Small intestine (tissue), 16 donors: ENCODE measurements at places on chromosomes 7 and 10. TPM values are rescaled to one million over a fixed set of nuclear protein-coding genes. Genes with fewer than 3 reads are reported as not detected.

The ASB4 gene
- not detected for polyA plus RNA-seq

The FGL2 gene
- polyA plus RNA-seq = 21.6 TPM

The TYW1B gene
- 1.1 TPM for polyA plus RNA-seq

The MCU gene
- 70.4 TPM for polyA plus RNA-seq

The BPGM gene
- 15.4 TPM for polyA plus RNA-seq

The NPC1L1 gene
- polyA plus RNA-seq = 108 TPM

DNA sequence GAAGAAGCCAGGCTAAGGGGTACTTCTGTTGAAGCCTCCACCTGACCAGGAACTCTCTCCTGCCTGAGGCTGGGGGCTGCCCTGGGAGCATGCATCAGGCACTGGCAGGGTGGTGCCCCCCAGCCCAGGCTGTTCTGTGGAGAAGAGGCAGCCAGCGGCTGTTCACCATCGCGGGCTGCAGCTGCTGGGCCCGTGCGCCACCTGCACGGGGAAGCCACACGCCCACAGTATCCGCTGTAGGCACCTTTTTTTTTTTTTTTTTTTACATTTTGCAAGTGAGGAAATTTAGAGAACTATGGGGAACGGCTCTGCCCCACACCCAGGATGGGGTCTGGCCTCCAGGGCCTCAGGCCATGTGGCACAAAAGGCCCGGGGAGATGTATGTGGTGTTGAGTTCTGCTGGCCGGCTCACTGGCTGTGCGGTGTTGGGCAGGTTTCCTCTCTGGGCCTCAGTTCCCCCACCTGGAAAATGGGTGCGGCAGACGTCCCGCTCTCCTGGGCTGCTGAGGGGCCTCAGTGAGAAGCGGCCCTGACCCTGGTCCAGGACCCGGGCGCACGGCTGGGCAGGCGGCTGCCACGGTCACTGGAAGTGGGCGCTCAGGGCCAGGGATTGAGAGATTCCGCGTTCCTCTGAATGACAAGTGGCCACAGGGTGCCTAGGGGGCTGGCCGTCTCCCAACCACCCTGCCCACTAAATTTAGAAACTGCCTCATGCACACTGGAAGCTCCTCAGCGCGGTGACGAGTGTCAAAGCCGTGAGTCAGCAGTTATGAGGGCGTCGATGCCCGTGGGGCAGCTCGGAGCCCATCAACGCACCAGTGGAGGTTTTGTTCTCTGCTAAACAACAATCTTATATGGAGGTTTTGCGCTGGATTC is 8.8 kb upstream of the INTS1 start:
- H3K27ac ChIP-seq = no peak overlapping the region
- H3K4me1 ChIP-seq = no peaks in the 10 kb centered on the region
- H3K4me3 ChIP-seq = no peak overlapping the region
- DNase-seq = no peak

GRCh38 chr7:128385988-128386925 is 23.5 kb downstream of the IMPDH1 start:
- H3K4me3 ChIP-seq = no peak overlapping the region
- H3K27me3 ChIP-seq = no peaks in the 10 kb centered on the region
- no peaks in the 10 kb centered on the region for H3K36me3 ChIP-seq
- no peak overlapping the region for H3K27ac ChIP-seq
- H3K4me1 ChIP-seq = no peaks in the 10 kb centered on the region

DNA sequence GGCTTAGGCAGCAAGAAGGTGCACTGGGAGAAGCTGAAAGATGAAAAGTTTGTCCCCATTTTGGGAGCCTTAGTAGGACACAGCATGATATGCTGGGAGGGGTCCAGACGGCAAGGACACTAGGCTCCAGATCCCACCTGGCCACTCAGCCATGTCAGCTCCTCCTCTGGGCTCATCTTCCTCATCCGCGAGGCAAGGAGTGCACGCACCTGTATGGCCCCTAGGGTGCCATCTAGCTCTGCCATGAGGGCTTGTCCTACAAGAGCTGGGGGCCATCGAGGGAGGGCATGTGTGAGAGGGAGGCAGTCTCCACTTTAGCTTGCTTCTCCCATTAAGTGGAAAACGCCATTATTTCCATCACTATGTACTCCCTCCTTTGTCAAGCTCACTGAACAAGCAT is 136.2 kb upstream of the ADAM12 start:
- H3K4me1 ChIP-seq = no peaks in the 10 kb centered on the region
- no peak for DNase-seq
- H3K27me3 ChIP-seq = no peaks in the 10 kb centered on the region
- no peaks in the 10 kb centered on the region for H3K36me3 ChIP-seq
- H3K4me3 ChIP-seq = no peak overlapping the region
- H3K27ac ChIP-seq = no peak overlapping the region

DNA sequence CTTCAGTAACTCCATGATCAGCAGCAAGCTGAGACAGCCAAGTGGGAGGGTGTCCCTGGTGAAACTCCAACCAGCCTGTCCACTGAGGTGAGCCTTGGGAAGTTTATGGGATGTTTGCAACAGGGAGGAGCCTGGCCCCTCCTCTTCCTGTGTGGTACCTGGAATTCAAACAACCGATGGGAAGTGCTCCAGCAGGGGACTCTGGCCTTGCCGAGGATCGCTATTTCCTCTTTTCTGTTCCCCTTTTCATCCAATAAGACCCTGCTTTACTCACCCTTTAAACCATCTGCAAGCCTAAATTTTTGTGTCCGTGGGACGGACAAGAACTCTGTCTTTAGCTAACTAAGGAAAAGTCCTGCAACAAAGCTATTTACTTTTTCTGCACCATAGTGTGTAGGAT is 491.1 kb upstream of the ZMIZ1 start:
- no peaks in the 10 kb centered on the region for H3K36me3 ChIP-seq
- H3K4me1 ChIP-seq = no peaks in the 10 kb centered on the region
- no peaks in the 10 kb centered on the region for H3K27me3 ChIP-seq
- no peak overlapping the region for H3K4me3 ChIP-seq

DNA sequence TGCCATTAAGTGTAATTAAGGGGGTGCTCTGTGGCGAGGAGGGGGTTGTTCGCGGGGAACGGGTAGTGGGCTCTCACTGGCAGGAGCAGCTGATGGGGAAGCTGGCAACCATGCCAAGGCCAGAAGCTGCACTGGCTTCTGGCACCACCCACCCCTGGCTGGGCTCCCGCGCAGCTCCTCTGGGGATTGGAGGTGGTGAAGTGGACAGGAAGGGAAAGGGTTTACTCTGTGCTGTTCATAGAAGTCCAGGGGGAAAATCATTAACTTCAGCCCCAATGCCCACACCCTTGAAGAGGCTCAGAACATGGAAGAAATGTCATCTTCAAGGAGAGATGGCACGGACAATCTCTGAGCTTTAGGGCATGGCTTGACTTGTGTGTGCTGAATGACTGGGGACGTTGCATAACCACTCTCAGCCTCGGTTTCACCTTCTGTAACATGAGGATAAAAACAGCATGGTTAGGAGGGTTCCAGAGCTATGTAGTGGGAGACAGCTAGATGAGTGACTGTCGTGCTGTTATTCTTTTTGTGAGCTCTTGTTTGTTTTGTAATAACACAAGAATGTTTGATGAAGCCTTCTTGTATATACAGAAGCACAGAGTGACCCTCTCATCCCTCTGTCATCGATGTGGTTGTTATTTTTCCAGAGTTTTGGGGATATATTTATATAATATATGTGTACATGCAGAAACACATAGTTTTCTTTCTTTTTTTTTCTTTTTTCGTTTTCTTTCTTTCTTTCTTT is 29.9 kb downstream of the KAZALD1 start:
- no peaks in the 10 kb centered on the region for H3K4me1 ChIP-seq
- H3K36me3 ChIP-seq = no peaks in the 10 kb centered on the region
- no peak for DNase-seq
- H3K4me3 ChIP-seq = no peak overlapping the region
- peaks cover 71% of the 10 kb centered on the region for H3K27me3 ChIP-seq
- H3K27ac ChIP-seq = no peak overlapping the region

GRCh38 chr10:2340831-2341647 is 603.7 kb upstream of the ADARB2 start:
- no peaks in the 10 kb centered on the region for H3K4me1 ChIP-seq
- H3K36me3 ChIP-seq = no peaks in the 10 kb centered on the region
- no peaks in the 10 kb centered on the region for H3K27me3 ChIP-seq
- DNase-seq = no peak
- no peak overlapping the region for H3K27ac ChIP-seq

DNA sequence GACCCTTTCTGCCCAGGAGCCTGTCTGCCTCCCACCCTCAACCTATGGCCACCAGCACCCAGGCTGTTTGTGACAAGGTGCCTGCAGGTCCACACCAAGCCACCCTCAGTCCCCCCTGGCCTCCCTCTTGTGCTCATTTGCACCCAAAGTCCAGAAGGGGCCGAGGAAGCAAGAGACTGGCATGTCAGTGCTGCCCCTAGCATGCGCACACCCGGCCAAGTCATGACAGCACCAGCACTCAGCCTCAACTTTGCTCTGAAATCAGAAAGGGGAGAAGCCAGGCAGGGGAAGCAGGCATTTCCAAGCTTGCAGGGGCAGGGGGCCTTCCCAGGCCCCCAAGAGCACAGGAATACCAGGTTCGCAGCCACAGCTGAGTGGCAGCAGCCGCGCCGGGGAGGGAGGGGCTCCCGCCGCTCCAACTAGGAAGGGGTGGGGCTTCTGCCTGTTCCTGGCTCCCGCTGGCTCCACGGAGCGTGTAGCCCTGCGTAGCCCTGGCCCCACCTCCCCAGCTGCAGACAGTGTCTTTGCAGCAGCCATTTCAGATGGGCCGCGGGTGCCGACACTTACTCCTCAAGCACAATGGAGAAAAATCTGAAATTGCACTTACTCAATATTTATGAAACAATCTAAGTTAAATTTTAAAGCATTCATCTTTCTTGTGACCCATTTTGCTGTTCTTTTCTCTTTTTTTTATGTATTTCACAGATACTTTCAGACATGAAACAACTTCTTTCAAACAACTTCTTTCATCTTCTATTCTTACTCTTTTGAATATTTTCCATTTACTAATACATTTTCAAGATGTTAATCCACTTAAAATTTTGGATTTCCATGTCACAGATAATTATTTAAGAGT is 54.9 kb upstream of the ABCB5 start:
- no peaks in the 10 kb centered on the region for H3K4me1 ChIP-seq
- no peaks in the 10 kb centered on the region for H3K27me3 ChIP-seq
- no peak for DNase-seq
- H3K36me3 ChIP-seq = no peaks in the 10 kb centered on the region
- H3K27ac ChIP-seq = no peak overlapping the region

- DNase-seq = no peak
- H3K27ac ChIP-seq = no peak overlapping the region
- no peaks in the 10 kb centered on the region for H3K27me3 ChIP-seq
- H3K4me1 ChIP-seq = peaks cover 3% of the 10 kb centered on the region
These were observed 8.8 kb downstream of the AKAP9 start for GRCh38 chr7:91949221-91950009.

DNA sequence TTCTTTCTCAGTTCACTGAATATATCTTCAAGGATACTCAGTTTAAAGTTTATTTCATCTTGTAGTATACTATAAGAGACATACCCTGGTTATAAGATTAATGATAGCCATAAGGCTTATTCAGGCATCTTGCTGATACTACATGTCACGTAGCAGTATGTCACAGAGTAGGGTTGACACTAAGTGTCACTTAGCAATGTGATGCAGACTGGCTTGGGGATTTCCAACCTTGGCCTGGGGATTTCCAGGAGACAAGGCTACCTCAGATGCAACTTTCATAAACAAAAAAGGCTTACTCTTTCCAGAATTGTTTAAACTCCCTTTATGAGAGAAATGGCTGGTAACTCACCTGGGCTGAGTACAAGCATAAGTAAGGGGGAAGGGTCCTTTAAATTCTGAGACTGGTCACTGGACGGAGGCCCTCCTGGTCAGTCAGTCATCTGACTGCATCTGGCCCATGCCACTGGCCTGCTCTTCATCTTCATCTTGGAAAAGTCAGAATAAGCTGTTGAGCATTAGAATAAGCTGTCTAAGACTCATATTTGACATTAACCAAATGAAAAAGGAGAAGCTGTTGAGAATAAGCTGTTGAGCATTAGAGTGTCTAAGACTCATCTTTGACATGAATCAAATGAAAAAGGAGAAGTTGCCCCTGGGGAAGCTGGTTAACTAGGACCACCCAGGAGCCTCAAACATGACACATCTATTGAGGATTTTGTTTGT is 9.5 kb downstream of the SLC13A1 start:
- H3K4me3 ChIP-seq = no peak overlapping the region
- H3K27ac ChIP-seq = no peak overlapping the region
- no peaks in the 10 kb centered on the region for H3K36me3 ChIP-seq
- H3K4me1 ChIP-seq = no peaks in the 10 kb centered on the region
- DNase-seq = no peak

DNA sequence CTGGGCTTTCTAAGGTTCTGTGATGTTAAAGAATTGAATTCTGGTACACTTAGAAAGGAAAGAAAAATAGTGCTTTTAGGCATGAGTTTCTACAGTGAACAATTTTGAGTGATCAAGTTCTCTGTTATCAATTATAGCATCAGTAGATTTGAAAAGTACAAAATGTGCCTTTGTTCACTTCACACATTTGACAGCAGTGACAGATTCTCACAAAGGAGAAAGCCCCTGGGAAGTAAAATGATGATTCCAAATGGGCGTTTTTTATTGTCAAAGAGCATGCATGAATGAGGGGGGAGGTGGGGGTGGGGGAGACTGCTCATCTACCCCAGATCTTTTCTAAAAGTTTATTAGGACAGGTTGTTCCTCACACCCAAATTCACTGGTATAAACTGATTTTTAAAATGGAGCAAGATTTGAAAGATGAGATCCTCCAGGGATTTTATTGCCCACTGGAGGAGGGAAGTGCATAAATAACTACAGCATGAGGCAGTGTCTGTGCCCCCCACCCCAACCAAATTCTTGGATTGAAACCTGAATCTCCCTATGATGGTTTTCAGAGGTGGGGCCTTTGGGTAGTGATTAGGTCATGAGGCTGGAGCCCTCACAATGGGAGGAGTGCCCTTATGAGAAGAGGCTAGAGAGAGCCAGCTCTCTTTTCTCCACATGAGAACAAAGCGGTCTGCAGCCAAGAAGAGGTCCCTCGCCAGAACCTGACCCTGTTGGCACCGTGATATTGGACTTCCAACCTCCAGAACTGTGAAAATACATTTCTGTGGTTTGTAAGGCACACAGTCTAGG is 79.5 kb downstream of the AOAH start:
- H3K4me3 ChIP-seq = no peak overlapping the region
- DNase-seq = no peak
- no peaks in the 10 kb centered on the region for H3K36me3 ChIP-seq
- H3K4me1 ChIP-seq = no peaks in the 10 kb centered on the region

DNA sequence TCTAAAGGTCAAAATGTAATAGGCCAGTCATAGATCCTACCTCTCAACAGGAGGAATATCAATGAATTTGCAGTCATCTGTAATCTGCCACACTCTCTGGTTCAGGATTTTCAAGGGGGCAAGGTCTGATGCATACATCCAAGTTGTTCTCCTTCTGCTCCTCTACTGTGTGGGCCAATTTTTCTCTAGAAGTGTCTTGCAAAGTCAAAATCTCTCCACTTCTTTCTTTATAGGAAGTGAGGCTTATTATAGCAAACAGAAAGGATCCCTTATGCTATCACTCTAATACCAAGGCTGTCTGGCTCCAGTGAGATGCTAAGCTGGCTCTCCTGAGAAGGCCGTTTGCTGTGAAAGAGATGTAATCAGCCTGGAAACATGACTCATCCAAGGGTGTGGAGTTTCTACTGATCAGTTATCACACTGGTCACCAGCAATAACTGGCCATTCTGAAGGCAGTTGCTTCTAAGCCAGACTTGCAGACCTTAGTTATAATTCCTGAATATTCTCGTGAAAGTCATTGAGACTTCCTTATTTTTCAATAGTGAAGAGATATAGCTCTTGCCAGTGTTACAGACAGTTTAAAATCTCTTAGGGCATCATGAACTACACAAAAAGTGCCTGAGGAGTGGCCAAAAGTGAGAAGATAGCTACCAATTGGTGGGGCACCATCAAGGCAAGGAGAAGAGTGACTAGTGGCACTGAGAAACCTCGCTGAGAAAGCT is 43.2 kb upstream of the LRGUK start:
- no peaks in the 10 kb centered on the region for H3K27me3 ChIP-seq
- H3K36me3 ChIP-seq = no peaks in the 10 kb centered on the region
- H3K4me3 ChIP-seq = no peak overlapping the region
- H3K4me1 ChIP-seq = no peaks in the 10 kb centered on the region
